ENCODE measurements at places on chromosomes 16 and 17.
A peak's percentile ranks its signal among the peaks of the same experiment; 100 is the strongest.

GRCh38 chr17:59521465-59522126, 43.8 kb upstream of the DHX40 start:
- no peak for DNase-seq

GRCh38 chr17:39244600-39245570, 19.1 kb upstream of the STAC2 start:
- peak; percentile 70 for DNase-seq

DNA sequence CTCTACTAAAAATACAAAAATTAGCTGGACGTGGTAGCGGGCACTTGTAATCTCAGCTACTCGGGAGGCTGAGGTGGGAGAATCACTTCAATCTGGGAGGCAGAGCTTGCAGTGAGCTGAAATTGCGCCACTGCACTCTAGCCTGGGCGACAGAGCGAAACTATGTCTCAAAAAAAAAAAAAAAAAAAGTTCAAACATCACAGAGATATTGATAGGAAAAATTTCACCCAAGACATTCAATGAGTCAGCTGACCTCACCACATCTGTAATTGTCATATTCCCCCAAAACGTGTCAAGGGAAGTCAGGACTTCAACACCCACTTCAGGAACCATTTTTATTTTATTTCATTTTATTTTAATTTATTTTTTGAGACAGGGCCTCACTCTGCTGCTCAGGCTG, 8.0 kb upstream of the PRSS27 start:
- DNase-seq: no peak

DNA sequence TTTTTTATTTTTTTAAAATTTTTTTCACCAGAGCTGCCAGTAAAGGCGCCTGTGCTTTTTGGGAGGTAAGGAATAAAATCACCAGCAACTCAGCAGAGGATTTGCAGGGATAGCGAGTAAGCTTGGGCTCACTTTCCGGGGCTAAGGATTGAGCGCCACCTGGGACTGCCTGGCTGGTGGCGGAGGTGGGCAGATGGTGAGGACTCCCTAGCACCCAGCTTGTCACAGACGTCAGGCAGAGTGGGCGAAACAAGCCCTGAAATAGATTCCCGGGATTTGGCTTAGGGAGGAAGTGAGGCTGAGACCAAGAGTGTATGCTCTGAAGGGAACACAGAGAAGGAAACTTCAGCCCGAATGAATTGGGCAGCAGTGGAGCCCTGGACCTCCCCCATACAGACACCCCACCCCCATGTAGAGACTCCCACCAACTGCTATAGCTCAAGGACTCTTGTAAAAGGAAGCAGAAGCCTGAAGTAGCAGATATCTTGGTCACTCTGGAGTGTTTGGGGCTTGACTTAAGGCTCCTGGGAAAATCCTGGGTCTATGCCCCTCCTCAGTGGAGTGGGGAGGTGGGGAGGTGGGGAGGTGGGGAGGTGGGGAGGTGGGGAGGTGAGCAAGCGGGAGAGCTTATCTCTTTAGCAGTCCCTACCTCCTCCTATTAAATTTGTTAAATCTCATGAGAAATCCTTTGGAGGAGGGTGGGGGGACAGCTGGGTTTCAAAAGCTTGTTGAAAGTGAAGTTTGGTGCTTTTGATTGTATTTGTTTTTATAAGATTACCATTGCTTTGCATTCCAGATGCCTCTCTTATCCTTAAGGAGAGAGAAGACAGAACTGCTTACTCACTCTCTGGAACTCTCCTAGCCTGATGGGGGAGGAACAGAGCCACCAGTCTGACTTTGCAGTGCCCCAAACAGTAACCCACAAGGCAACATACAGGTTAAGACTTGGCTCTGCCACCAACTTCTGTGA, 8.2 kb downstream of the ARL4D start:
- DNase-seq: no peak

Measured in foreskin keratinocyte (primary cell).